ENCODE measurements at places on chromosomes 6 and 20. TPM values are rescaled to one million over a fixed set of nuclear protein-coding genes. Genes with fewer than 3 reads are reported as not detected.

GRCh38 chr6:168212362-168212761 lies 107.2 kb downstream of the DACT2 start:
- DNase-seq: no peak

DNA sequence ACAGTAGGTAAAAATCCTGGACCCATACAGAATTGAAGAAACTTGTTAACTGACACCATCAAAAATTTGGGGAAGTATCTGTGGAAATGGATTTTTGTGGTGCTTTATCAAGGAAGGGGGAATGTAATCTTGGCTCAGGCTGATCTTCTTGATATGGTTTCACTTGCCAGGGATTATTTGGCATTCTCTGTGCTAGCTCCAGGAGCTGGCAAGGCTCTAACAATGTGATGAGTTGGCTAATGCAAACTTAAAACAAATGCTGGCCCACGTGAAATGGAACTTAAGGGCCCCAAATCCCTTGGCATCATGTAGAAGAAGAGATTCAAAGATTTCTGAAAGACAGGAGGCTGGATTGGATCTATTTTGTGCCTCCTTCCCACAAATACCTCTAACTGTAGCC lies 13.1 kb downstream of the KCNS1 start:
- no peak for DNase-seq

GRCh38 chr6:3294921-3295871 lies 36.4 kb downstream of the PSMG4 start:
- DNase-seq: peak; percentile 46

DNA sequence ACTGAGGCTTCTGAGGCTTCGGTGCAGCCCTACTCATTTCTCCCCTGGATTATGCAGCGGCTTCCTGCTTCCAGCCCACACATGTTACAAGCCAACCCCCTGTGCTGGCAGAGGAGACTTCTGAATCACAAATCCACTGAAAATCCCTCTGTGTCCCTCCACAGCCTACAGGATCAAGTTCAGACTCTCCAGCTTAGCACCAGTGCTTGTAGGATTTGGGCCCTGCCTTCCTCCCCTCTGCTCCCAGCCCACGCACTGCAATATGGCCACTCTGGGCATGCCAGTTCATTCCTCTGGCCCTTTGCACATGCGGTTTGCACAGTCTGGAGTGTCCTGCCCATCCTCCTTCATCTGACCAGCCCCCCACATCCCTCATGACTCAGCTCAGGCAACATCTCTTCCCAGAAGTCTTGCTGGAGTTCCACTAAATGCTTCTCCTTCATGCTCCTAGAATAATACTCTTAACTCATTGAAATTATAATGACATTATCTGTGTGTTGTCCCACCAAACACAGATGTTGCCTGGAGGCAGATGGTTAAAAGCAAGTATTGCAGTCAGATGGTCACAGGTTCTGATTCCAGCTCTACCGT lies 15.9 kb upstream of the MDGA1 start:
- no peak for DNase-seq

The PPP1R3G gene
- total RNA-seq: 13.9 TPM

The MCCD1 gene
- not detected for total RNA-seq
